ENCODE measurements at places on chromosomes 11 and 22.

DNA sequence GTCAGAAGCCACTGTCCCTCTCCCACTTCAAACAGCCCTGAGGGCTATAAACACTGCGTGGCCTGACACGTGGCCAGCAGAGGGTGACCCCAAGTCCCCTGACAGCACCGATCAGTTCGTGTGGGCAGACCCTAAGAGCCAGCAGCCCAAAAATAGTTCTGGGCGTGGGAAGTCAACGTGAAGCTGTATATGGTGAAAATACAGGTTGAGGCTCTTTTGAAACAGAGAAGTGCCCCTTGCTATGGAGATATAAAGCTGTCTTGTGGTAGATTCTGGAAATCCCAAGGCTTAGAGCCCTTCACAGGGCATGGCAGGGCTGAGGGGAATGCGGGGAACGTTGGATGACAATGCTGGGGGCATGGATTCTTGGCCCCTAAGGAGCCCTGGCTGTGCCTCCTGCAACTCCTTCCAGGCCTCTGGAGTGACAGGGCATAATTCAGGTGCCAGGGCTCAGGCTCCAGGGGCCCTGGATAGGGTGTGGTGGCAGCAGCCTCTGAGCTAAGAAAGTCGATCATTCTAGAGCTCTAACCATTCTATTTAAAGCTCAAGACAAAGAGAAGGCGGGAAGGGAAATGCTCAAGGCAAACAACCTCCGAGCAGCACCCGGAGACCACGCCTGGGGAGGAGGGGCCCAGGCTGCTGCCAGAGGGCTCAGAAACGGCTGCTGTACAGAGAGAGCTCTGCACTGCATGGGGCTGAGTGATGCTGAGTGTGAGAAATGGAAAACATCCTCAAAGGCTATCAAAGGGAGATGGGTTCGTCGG is 60.4 kb upstream of the CD5 start:
- DNase-seq, result no peak

GRCh38 chr22:37514526-37515051 is 4.6 kb downstream of the CARD10 start:
- DNase-seq, result no peak

DNA sequence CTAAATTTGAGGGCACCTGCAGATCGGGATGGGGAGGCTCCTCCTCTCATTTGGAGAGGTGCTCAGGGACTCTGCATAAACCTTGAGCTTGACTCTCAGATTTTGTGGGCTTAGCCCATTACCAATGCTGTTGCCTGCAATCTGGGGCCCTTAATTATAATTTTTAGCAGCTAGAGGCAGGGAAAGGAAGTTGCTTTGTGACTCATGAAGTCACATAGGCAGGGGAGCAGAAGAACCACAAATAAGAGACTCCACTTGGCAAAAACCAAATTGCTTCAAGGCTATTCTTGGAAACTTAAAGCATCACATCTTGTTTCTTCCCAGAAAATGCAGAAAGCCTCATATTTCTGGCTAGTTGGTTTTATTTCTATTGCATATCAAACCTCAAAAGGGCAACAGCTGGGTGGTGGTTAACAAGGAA is 46.9 kb downstream of the MICAL2 start:
- no peak for DNase-seq

DNA sequence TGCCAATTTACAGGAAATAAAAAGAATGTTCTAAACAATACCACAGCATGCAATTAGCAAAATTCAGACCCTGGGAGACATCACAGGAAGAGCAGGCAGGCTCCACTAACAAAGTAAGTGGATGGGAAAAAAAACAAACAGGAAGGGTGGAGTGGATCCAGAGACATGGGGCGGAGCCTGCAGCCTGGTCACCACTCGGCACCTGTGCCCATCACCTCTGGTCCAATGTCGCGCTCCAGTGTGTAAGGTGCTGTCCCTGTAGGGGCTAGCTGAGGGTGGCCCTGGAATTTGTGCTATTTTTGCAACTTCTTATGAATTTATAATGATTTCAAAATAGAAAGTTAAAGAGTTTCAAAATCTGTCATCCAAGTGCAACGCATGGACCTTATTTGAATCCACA is 11.0 kb upstream of the MOB2 start:
- DNase-seq, result no peak

GRCh38 chr22:41320416-41321240 is 19.3 kb downstream of the ZC3H7B start:
- no peak for DNase-seq

GRCh38 chr22:45657701-45658100 is 13.9 kb upstream of the ATXN10 start:
- no peak for DNase-seq

DNA sequence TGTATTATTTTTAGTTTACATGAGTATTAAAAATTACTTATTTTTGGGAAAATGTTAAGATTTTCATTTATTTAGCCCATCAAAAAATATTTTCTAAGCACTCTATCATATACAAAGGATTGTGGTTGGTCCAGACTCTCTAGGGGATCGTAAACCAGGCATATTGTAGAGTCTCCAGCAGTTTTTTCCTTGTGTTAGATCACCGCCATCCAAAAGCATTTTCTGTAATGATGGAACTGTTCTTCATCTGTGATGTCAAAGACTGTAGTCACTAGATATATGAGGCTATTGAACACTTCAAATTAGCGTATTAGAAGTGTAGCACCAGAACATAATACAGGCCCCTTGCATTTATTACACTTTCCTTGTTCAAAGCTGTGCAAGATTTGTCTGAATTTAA is 154.9 kb downstream of the SBF2 start:
- DNase-seq, result no peak

DNA sequence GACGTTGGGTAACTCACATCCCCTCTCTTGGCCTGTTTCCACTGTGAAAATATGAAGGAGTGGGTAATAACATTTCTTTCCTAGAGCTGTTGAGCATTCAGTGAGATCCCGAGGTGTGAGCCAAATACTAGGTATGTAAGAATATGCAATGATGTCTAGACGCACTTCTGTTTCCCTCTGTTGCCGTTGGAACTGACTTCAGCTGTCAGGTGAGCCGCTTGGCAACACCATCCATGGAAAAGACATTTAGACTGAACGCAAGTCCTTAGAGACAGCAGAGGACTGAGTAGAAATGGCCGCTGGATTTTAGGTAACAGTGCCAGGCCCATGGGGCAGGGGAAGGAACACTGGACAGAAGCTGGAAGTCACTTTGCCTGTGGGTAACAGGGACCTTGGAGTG is 29.5 kb upstream of the SHANK2 start:
- no peak for DNase-seq

DNA sequence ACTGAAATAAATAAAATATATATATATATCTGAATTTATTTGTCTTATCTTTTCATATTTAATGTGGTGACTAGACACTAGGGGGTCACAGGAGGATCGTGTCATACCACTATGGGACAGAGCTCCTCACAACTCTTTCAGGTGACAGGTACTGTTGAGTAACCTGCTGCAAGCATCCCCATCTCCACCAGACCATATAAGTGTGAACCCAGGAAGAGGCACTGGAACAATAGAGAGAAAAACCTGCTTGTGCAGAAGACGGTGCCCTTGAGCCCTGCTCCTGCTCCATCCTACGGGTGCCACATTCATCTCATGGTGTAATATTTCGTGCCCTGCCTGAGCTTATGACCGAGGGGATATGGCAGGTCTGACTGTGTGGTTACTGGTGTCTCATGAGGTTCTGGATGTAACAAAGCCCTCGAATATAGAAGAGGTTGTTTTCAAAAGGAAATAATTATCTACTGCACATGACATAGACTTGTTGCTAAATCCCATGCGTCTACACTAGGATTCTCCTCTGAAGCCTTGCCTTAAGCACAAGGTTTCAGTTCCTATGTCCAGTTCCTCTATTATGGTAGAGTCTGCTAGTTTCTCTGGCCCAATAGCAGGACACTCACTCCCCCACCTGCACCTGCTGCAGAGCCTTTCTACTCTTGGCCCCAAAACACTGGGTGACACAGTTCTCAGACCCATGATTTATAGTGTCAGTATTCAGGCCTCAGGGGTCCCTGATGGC is 70.4 kb downstream of the GGTLC2 start:
- no peak for DNase-seq

DNA sequence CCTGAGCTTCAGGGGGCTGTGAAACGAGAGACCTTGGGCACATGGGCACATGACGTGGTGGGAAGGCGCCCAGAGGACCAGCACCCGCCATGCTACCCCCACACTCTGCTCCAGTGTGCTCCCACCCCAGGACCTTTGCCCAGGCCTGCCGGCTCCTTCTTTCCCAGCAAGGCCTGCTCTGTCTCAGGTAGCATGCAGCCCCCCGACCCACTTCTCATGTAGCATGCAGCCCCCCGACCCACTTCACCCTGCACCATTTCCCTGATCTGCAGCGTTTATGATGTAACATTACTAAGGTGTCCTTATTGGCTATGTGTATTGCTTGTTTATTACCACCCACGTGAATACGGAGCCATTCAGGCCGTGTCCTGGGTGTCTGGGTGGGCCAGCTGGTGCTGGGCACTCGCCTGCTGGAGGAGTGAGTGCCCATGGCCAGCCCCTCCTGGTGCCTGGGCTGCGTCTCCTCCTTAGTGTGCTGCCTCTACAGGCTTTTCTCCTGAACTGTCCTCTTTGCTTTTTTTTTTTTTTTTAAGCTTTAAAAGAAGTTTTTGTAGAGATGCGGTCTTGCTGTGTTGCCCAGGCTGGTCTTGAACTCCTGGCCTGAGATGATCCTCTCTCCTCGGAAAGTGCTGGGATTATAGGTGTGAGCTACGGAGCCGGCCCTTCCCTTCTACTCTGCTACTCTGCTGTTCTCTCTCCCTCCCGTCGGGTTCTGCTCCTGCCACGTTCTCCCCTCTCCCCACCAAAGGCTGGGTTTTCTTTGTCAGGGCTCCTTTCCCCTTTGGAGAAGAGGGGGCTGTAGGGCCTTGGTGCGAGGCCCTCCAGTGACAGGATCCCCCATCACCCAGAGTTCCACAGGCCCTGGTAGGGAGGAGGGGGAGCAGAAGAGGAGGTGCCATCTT is 29.4 kb downstream of the LRP5 start:
- no peak for DNase-seq

DNA sequence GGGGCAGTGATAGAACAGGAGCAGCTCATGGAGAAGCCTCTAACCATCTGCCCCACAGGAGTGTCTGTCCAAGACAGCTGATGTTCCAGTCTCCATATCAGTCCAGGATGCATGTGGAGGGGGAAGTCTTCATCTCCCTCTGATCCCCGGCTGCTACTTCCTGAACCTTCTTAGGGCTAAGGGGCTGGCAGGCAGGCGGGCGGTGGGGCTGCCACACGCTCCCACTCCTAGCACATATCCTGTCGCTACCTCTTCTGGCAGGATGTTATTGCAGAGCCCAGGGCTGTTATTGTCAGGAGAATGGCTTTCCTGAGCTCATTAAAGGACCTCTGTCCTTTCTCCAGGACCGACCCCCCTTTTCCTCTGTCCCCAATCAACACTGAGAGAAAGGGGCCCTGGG is 25.4 kb downstream of the LRRC55 start:
- DNase-seq, result no peak

- no peak for DNase-seq
Observed at GRCh38 chr11:88454881-88455280, 117.3 kb upstream of the CTSC start.

GRCh38 chr11:112881461-112881860 is 79.8 kb upstream of the NCAM1 start:
- DNase-seq, result no peak

DNA sequence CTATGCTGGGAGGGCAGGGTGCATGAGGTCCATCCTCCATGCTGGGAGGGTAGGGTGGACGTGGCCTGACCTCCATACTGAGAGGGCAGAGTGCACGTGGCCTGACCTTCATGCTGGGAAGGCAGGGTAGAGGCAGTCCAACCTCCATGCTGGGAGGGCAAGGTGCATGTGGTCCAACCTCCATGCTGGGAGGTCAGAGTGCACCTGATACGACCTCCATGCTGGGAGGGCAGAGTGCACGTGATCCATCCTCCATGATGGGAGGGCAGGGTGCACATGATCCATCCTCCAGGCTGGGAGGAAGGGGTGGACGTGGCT is 622.2 kb downstream of the BRD1 start:
- no peak for DNase-seq

DNA sequence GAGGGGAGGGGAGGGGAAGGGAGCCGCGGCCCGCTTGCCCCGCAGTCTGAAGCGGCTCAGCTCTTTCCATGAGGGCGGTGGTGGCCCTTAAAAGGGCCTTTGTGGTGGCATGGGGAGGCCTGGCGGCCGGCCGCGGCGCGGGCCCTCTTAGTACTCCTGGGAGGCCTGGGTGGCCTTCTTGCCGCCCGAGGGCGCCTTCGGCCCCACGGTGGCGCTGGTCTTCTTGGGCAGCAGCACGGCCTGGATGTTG is 6.9 kb downstream of the DPAGT1 start:
- DNase-seq, result no peak

DNA sequence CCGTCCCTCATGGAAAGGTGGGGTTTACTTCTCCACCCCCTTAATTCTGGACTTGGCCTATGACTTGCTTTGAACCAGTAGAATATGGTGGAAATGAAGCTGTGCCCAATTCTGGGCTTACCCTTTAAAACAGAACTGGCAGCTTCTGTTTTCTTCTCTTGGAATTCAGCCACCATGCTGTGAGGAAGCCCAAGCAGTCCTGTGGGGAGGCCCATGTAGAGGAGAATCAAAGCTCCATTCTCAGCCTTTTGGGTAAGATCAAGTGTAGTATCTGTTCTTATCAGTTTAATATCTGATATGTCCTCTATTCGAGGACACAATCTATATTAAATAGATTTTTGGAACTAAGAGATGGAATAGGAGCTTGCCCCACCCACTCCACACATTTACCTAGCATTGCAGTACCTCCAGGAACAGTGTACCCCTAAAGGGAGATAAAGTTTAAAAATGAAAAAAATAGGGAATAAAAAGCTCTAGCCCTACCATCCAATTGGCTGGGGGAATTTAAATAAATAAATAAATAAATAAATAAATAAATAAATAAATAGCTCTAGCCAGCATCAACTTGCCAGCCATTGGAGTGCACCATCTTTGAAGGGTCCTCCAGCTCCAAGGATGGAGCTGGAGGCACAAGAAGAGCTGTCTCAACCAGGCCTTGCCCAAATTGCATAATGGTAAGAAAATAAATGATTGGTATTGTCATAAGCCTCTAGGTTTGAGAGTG is 13.2 kb upstream of the SYVN1 start:
- DNase-seq, result no peak

- no peak for DNase-seq
Observed at GRCh38 chr11:130892861-130893260, 23.4 kb downstream of the SNX19 start.

GRCh38 chr11:71327156-71328085 is 75.0 kb upstream of the SHANK2 start:
- no peak for DNase-seq

GRCh38 chr11:77698896-77699295 is 61.3 kb upstream of the CLNS1A start:
- DNase-seq, result no peak

DNA sequence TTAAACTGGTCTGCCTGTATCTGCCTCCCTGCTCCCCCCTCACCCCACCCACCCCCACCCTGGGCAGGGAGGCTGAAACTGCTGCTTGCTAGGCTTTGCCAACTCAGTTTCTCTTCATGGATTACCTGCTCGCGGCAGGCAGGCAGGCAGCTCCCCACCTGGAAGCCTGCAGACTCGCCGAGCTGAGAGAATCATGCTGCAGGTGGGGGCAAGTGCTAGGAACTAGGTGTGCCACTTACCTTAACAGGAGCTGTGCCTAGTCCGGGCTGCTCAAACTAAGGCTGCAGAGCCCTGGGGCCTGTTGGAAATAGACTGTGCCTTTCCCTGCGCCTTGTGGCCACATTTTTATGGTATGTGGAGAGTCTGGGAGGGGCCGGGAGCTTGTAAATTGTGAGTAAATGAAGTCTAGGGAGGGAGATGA is 30.3 kb downstream of the MARK2 start:
- no peak for DNase-seq

GRCh38 chr11:118170882-118171268 is 5.6 kb downstream of the SCN2B start:
- DNase-seq, result no peak

All from stimulated activated CD4-positive, alpha-beta T cell treated with anti-CD3 and anti-CD28 coated beads, Interleukin-15, amount 100 ng/mL, for 48 hours (primary cell).